ENCODE measurements at places on chromosomes 12 and 14.

GRCh38 chr12:28180786-28181185, 9.5 kb upstream of the CCDC91 start:
- DNase-seq, result no peak

DNA sequence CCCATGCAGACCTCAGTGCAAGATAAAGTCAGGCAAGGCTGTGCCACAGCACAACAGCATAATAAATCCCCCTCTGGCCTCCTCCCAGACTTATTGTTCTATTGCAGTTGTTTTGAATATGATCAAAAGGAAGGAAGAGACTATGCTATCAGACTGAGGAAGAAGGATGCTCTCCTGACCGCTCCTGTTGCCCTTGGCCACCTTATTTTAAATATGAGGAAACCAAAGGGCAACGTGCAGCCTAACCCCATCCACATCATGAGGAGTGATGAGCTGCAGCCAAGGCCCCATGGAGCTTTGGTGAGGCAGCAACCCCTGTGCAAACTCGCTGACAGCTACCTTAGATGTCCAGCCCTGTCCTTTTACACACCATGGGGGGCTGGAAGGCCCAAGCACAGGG, 291.7 kb downstream of the ZFP36L1 start:
- no peak for DNase-seq

DNA sequence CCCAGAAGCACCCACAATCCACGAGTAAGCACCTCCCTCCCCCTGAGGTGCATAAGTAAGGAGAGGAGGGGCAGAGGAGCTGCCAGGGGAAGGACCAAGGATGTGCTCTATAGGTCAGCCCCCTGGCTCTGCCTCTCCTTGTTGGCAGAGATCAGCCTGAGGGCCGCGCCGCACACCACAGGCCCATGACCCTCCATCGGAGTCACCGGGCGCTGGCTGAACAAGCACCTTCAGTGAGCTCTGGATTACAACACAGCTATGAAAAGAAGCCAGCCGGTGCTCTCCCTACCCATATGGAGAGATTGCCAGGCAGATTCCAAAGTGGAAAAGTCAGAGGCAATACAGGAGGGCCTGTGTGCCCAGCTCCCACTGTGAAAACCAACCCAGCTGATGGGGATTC, 257.3 kb downstream of the GLT1D1 start:
- DNase-seq, result no peak

DNA sequence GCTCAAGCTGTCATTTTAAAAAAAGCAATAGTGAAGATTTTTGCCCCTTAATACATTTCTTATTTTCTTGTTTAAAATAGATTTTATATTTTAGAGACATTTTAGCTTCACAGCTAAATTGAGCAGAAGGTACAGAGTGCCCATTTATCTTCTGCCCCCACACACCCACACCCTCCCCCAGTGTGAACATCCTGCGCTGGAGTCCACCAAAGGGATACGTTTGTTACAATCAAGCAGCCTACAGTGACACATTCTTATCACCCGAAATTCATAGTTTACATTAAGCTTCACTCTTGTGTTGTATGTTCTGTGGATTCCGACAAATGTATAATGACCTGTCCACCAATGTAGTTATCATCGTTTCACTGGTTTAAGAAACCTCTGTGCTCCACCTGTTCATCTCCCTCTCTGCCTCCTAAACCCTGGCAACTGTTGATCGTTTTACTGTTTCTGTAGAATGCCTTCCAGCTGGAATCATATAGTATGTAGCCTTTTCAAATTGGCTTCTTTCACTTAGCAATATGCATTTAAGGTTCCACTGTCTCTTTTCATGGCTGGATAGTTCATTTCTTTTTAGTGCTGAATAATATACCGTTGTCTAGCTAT, 91.0 kb upstream of the TRAF3 start:
- DNase-seq, result no peak

DNA sequence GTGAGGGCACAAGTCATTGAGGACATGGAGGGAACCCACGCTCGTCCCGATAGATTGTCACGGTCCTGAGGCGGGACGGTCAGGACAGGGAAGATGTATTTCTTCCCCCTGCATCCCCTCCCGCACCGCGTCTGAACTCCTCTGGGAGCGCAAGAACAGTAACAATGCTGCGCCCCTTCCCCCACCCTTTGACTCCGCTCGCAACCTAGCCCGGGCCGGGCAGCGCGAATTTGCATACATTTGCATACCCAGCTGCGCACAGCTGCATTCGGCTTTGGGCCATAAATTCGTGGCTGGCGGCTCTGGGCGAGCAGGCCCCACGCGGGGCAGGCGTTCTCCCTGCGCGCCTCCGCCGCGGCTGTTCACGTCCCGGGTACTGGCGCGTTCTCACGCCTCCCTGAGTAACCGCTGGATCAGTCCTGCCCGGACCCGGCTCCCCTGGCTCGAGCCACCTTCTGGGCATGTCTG, 29.0 kb upstream of the SMUG1 start:
- DNase-seq, result no peak

- no peak for DNase-seq
Observed at GRCh38 chr14:62661818-62662217, 383.4 kb downstream of the KCNH5 start.

GRCh38 chr12:44026046-44026445, 190.2 kb downstream of the TMEM117 start:
- DNase-seq, result no peak

GRCh38 chr12:116677202-116677661, 60.6 kb downstream of the SPRING1 start:
- DNase-seq, result no peak

DNA sequence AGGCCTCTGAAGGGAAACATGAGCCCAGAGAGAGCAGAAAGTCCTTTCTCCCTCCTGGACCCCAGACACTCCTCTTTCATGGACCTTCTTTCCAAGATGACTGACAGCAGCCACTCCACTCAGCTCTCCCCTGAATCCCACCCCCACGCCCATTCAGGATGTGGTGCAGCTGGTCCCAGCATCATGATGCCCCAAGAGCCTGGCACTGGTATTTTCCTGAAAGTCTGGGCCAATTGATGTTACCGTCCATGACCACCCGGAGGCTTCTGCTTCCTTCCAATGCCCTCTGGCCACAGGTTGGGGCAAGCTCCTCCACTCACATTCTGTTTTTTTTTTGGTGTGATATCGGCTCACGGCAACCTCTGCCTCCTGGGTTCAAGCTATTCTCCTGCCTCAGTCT, 112.6 kb downstream of the CALM1 start:
- no peak for DNase-seq

GRCh38 chr12:129466499-129466898, 437.3 kb downstream of the TMEM132D start:
- DNase-seq, result no peak

DNA sequence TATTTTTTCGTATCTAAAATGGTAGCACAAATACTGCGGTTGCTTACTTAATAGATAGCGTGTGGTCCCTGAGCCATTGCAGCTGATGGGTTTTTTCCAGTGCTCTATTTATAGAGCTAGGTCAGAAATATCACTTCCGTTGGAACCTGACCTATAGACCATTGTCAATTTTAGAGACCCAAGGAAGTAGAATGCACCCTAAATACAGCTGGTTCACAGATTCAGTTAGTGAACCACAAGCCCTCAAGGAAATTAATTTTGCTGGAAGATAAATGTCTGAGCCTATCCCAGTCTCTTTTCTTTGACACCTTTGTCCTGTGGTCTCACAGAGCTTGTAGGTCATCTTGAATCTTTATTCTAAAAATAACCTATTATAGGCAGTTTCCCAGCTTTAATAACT, 391.0 kb downstream of the ZFP36L1 start:
- DNase-seq, result no peak

DNA sequence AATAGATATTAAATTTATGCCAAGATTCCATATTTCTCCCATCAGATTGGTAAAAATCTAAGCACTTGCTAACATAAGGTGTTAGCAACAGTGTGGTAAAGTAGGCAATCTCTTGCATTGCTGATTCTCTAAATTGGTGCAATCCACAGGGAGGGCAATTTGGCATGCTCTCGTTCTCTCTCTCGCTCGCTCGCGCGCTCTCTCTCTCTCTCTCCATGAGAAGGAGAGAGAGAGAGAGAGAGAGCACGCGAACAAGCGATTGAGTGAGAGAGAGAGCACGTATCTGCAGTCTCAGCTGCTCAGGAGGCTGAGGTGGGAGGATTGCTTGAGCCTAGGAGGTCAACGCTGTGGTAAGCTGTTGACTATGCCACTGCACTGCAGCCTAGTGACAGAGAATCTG, 25.9 kb downstream of the PSEN1 start:
- no peak for DNase-seq

DNA sequence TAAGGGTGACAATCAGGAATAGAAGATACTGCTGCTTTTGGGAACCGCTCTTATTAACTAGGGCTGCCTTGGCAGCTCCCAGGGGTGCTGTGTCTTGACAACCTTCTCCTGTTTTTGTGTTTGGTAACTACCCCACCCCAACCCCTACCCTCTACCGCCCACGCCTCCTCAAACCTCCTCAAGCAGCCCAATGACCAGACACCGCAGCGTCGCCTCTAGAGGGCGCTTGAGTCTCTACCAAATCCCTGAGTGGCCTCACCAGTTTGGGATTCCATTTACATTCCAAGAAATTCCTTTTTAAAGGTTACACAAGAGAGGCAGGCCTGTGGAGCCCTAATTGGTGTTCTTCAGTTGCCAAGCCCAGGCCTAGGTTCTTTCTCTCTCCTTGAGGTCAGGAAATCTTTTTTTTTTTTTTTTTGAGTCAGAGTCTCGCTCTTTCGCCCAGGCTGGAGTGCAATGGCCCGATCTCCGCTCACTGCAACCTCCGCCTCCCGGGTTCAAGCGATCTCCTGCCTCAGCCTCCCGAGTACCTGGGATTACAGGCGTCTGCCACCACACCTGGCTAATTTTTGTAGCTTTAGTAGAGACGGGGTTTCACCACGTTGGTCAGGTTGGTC, 72.4 kb upstream of the USP44 start:
- DNase-seq, result peak; percentile 9

DNA sequence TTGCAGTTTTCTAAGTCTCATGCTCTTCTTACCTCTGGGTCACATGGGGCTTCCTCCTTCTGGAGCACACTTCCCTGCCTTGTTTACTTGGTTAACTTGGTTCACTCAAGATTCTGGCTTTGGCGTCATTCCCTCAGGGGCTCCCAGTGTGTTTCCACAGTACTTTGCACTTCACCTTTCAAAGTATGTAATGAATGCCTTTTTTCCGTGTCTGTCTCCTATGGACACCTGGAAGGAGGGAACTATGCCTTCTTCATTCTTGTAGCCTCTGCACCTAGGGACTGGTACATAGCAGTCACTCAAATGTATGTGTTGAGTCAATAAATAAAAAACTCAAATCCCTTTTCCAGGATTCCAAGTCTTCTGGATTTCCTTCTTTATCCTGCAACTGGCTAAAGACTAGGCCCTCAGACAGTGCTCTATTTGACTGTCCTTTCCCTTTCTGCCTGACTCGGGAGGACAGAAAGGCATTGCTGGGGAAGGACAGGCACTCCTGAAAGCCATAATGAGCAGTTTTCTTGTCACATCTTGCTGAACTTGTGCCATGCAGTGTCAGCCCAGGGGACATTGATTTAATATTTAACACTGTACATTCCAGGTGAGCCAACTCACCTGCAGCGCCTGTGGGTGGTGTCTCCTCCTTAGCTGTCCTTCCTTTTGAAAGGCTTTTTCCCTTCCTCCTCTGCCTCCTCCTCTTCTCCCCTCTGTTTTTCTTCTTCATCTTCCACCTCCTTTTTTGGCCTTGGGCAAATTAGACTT, 12.8 kb downstream of the MYRFL start:
- no peak for DNase-seq

GRCh38 chr12:130266751-130267150, 70.9 kb upstream of the PIWIL1 start:
- no peak for DNase-seq

- no peak for DNase-seq
Observed at GRCh38 chr14:100807979-100808734, 17.8 kb upstream of the MEG3 start.
